ENCODE measurements at places on chromosomes 11 and 22. TPM values are rescaled to one million over a fixed set of nuclear protein-coding genes. Genes with fewer than 3 reads are reported as not detected.

- DNase-seq: peak; percentile 86
Observed at GRCh38 chr11:116499396-116500003, 273.3 kb downstream of the BUD13 start.

Gene DMC1
- 18.9 TPM for total RNA-seq

Gene FZD4
- 0.21 TPM for total RNA-seq

- DNase-seq: no peak
Observed at GRCh38 chr22:24043958-24044357, 32.9 kb downstream of the CABIN1 start.

DNA sequence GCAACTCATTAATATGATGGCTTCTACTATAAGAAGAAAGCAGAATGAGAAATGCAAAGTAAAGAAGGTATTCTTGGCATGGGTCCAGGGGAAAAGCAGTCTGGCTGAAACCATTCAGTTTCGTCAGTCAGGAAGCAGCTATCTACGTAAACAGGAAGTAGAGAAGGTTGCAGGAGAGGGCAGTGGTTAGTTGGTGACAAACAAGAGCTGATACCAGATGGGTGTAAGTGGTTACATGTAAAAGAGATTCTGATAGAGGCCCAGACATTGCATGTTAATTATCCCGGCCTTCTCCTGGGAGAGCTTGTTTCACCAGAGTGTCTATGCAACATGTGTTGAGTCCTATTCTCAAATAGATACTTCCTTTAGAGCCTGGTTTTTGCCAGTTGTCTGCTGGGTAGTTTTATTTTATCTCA is 58.4 kb upstream of the PSMA1 start:
- DNase-seq: peak; percentile 58

- DNase-seq: no peak
Observed at GRCh38 chr11:127862406-127862805, 725.0 kb downstream of the ETS1 start.

GRCh38 chr22:34414467-34415440 is 494.5 kb upstream of the LARGE1 start:
- peak; percentile 70 for DNase-seq

Gene OR8A1
- total RNA-seq: not detected

Gene PHETA2
- 2.3 TPM for total RNA-seq

Gene OR4D5
- total RNA-seq: not detected

GRCh38 chr11:84390441-84391078 is 1104.4 kb upstream of the CCDC90B start:
- DNase-seq: no peak

- DNase-seq: no peak
Observed at GRCh38 chr11:48019595-48019994, 39.2 kb downstream of the PTPRJ start.

DNA sequence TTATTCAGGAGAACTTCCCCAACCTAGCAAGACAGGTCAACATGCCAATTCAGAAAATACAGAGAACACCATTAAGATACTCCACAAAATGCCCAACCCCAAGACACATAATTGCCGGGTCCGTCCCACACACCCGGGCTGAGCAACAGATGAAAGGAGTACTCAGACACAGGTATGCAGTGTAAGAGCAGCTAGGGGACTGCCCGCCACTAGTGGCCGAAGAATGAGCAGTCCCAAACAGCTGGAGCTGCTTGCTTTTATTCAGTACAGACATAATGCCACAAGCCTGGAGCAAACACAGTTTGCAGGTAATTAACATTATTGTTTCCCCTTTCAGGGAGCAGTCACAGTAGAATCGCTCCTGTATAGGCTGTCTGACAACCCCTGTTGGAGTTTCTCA is 364.6 kb downstream of the LUZP2 start:
- DNase-seq: no peak

DNA sequence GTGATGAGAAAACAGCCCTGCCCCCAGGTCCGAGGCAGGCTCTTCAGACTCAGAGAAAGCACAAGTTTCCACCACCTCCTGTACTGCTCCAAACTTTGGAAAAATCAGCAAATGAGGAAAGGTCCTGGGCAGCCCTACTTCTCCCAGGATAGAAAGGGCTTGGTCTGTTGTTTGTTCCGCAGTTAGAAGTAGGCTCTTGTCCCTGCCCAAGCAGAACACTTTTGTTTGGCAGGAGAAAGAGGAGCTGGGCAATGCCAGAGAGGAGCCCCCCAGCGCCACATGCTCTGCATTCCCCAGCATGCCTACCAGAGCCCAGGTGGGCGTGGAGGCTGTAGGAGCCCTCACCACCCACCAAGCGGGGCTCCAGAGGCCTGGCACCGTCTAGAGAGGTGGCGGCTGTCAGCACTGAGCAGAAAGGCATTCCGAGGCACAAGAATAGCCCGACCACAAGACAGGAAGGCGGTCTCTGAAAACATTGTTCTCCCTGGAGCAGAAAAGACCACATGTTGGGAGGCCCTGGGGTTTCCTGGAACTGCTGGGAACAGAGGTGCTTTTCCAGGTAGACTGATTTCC is 90.3 kb upstream of the CD82 start:
- DNase-seq: no peak

GRCh38 chr22:35217527-35217926 is 39.8 kb upstream of the HMGXB4 start:
- DNase-seq: no peak

Gene RASSF7
- 16.8 TPM for total RNA-seq

All from activated CD4-positive, alpha-beta T cell treated with anti-CD3 and anti-CD28 coated beads for 36 hours (primary cell).